Cerebellar nuclear complex (tissue), 1 donor: ENCODE measurements at places on chromosomes 2 and 18.

GRCh38 chr2:1305342-1306013, 107.8 kb upstream of the TPO start:
- DNase-seq, result no peak

- no peak for DNase-seq
Observed at GRCh38 chr2:233404222-233404621, 49.9 kb downstream of the DGKD start.

- DNase-seq, result no peak
Observed at GRCh38 chr2:96359310-96359709, 23.7 kb downstream of the NCAPH start.

GRCh38 chr2:104531122-104531521, 322.8 kb upstream of the POU3F3 start:
- no peak for DNase-seq

DNA sequence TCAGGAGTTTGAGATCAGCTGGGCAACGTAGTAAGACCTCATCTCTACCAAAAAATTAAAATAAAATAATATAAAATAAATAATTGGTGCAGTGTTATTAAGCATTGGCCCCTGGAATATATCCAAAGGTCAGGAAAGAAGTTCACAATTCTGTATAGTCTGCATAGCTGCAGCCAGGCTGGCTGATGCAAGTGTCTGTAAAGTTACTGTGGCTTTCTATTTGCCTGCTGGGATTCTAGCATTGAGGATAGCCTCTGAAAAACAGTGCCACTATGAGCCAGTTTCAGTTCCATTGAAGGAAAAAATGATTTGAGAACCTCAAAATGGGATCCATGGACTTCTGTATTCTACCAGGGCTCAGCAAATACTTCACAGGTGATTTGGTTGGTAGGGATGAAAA, 208.6 kb downstream of the PARD3B start:
- no peak for DNase-seq

DNA sequence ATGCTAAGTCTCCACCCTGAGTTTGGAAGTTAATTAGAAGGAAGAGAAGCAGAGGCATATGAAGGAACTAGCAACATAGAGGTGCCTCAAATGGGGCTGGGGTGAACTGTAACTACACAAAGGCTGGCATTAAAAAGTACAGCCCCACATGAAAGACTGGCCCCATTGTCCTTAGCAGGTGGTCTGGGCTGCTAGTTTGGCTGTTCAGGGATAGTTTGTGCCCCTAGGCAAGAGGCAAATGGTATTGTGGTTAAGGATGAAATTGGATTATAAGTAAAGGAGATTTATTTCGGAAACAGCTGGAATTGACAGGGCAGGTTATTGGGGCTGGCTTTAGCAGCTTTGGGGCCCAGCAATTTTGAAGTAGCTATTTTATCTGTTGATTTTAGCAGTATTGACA, 365.7 kb upstream of the TNP1 start:
- no peak for DNase-seq

DNA sequence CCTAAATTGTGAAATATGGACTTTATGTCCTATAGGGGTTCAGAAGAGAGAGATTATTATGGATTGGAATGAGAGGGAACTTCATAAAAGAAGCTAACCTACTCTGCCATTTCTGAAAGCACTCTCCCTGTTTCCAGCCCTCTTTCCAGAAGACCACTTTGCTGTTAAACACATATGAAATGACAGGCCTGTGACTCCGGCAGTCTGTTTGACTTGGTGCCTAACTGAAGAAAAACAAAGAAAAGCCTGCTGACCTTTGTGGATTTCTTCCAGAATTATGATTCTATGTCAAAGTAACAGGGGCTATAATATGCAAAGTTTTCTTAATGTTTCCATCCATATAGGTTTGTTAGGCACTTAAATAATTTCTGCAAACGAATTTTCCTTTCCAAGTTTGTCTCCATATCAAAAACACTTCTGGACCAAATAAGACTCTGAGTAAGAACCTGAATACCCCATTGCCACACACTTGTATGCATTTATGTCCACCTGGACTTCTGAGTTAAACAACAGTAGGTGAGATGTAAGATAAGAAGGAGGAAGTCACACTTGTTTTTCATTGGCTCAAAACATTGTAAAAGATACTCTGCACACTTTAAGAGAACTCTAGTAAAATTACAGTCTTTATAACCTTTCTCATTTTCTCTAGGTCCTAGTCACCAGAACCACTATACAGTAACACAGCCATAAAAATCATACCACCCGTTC, 111.7 kb downstream of the PIEZO2 start:
- no peak for DNase-seq
